ENCODE measurements at places on chromosomes 2 and 18. TPM values are rescaled to one million over a fixed set of nuclear protein-coding genes. Genes with fewer than 3 reads are reported as not detected.

The HAAO gene
- not detected for total RNA-seq

The FSHR gene
- total RNA-seq = not detected

The UGT1A8 gene
- total RNA-seq = not detected

The PTGR3 gene
- total RNA-seq = 12.8 TPM

The AMER3 gene
- not detected for total RNA-seq

The UGT1A10 gene
- not detected for total RNA-seq

The ATRAID gene
- total RNA-seq = 107 TPM

The CXCR4 gene
- not detected for total RNA-seq

The DNAJC5G gene
- not detected for total RNA-seq

The GRHL1 gene
- total RNA-seq = 0.30 TPM

The SGO2 gene
- total RNA-seq = 6.6 TPM

The RND3 gene
- total RNA-seq = 61.4 TPM

The DSG1 gene
- not detected for total RNA-seq

The SERPINB2 gene
- 0.34 TPM for total RNA-seq

The GPR75 gene
- 2.4 TPM for total RNA-seq

The RESP18 gene
- total RNA-seq = not detected

The DSG3 gene
- total RNA-seq = not detected

The TRPM8 gene
- 2.6 TPM for total RNA-seq

The DYSF gene
- 1.0 TPM for total RNA-seq

Measured in A375 (cell line).